Prostate gland (tissue), 2 donors: ENCODE measurements at places on chromosomes 5 and 9.

DNA sequence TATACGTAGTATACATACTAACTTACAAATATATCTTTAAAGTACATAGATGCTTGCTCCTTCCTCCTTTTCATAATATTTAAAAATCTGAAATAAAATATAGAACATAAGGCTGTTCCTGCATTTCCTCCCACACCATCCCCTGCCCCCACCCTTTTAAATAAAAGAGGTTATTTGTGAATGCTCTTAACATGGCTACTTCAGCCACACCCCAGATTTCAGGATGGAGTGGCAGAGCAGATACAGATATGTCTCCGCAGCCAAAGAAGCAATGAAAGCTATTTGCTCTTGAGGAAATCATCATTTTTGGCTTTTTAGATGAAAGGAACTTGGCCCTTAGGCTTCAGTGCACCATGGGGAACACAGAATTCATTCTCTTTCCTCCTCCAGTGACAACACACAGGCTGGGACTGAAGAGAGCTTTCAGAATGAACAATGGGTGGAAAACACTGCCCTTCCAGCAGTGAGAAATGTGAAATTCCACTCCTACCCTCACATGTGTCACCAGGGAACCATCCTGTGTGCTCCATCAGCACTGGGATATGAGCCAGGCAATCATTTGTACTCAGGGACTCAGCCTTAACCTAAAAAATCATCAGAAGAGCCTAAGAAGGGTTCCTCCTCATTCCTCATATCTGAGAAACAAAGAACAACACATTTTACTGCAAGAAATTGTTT is 134.3 kb downstream of the PPP2R2B start:
- DNase-seq, result no peak
- H3K27me3 ChIP-seq, result no peaks in the 10 kb centered on the region
- no peak overlapping the region for H3K27ac ChIP-seq

DNA sequence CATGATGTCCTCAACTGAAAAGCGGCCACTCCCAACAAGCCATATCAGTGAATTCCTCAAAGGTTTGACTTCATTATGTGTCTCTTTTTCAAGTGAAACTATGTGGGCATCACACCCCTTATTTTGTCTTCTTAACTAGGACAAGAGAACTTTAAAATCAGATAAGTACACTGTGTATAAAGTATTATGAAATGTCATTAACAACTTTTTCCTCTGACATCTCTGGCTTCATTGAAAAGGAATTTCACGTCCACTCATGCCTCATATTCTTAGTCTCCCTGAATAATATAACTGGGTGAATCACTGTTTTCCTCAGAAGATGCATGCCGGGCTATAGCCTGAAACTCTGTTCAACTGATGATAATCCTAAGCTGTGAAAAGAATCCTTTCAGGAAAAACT is 415.8 kb downstream of the ACTL7B start:
- no peak overlapping the region for H3K27ac ChIP-seq
- H3K4me3 ChIP-seq, result no peak overlapping the region
- no peak for DNase-seq
- no peaks in the 10 kb centered on the region for H3K4me1 ChIP-seq
- no peaks in the 10 kb centered on the region for H3K36me3 ChIP-seq
- H3K27me3 ChIP-seq, result no peaks in the 10 kb centered on the region

DNA sequence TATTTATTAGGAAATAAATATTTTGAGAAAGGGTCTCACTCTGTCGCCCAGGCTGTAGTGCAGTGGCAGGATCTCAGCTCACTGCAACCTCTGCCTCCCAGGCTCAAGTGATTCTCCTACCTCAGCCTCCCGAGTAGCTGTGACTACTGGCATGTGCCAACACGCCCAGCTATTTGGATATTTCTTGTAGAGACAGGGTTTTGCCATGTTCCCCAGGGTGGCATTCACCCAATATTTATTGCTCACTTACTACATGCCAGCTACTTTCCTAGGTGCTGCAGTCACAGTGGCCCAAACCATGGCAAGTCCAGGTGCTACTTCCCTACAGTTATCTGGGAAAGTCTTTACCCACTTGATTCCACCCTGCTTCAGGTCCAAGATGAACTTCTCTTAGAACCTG is 8.3 kb upstream of the MED7 start:
- H3K27me3 ChIP-seq, result no peaks in the 10 kb centered on the region
- H3K27ac ChIP-seq, result no peak overlapping the region
- no peaks in the 10 kb centered on the region for H3K36me3 ChIP-seq
- DNase-seq, result no peak
- H3K4me3 ChIP-seq, result no peak overlapping the region

DNA sequence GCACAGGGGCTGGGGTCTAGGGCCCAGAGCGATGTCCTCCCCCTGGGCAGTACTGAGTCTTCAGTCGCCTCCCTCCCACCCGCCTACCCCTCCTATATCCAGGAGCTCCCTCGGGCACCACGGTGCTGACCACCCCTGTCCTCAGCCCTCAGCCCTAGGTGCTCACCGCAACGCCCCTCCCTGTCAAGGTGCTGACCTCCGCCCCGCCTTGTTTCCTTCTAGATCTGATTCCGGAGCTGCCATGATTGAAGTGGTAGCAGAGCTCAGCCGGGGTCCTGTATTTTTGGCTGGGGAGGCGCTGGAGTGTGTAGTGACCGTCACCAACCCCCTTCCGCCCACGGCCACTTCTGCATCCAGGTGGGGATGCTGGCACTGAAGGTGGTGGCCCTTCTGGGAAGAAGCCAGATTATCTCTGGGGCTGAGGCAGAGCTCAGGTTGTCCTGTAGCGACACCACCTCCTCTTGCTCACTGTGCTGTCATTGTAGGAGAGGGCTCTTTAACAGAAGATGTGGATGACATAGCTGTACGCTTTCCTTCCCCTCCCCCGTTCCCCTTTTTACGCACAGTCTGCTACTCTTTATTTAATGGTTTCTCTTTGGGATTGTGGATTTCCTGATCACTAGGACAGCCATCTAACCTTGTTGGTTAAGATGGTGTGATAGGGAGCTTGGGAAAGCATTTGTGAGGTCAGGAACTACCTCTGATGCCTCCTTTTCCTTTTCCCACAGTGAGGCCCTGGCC is 598 bp downstream of the RGP1 start:
- H3K27ac ChIP-seq, result peak overlapping the region; percentile 80
- H3K27me3 ChIP-seq, result no peaks in the 10 kb centered on the region
- H3K4me3 ChIP-seq, result peak overlapping the region; percentile 89
- H3K4me1 ChIP-seq, result peaks cover 21% of the 10 kb centered on the region
- DNase-seq, result peak; percentile 20

DNA sequence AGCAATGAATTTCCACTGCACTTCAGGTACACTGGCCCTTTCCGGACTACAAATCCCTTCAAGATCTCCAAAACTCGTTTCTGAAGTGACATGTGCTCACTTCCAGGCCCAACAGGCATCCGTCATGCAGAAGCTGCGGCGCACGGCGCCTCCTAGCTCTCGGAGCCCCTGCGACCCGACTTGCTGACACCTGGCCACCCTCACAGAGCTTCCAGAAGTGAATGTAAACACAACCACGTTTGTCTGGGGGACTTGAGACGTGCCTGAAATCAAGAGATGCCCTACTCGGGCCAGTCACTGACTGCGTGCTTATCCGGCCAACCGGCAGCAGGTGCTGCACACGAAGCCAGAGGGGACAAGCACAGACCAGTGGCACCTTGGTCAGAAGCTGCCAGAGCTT is 4.9 kb upstream of the LHX3 start:
- peaks cover 4% of the 10 kb centered on the region for H3K36me3 ChIP-seq
- H3K4me1 ChIP-seq, result no peaks in the 10 kb centered on the region
- DNase-seq, result no peak
- no peak overlapping the region for H3K27ac ChIP-seq
- H3K4me3 ChIP-seq, result no peak overlapping the region
- H3K27me3 ChIP-seq, result peaks cover 3% of the 10 kb centered on the region

DNA sequence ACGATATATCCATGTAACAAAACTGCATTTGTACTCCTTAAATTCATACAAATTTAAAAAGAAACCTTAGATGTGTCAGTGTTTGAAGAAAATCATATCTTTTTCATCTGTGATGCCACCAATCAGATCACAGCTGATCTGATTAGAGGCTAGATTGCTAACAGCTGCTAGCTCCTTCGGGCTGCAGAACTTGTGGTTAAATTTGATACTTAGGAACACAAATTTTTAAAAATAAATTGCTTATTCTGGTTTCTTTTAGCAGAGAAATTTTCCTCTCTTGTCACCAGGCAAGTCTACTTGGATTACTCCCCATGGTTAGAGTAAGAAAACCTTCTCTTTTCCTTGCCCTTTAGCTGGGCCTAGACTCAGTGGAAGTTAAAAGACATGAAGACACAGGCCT is 94.6 kb upstream of the RANBP6 start:
- no peaks in the 10 kb centered on the region for H3K4me1 ChIP-seq
- H3K27me3 ChIP-seq, result no peaks in the 10 kb centered on the region
- H3K36me3 ChIP-seq, result no peaks in the 10 kb centered on the region
- no peak overlapping the region for H3K4me3 ChIP-seq
- no peak for DNase-seq
- no peak overlapping the region for H3K27ac ChIP-seq

DNA sequence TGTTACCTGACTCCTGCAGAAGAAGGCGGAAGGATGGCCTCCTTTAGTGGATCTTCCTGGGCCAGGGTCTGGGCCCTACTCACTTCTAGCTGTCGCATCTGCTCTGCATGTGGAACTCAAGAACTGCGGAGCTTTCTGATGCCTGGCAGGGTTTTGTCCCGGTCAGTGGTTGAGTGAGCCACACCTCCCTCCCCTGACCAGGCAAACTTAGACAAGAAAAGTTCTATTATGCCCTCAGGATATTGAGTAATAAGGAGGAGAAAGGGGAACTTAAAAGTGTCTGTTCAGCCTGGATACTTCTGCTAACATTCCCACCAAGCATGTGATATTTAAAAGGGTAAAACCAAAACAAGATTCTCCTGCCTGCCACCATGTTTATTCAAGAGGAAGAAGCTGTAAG is at the start of gene FYB1:
Gene FYB1 (minus strand): TSS at position 127 of the 400 bp plus-strand sequence. CDS start 16,603 bp downstream, outside the sequence.
- no peak for DNase-seq
- H3K27me3 ChIP-seq, result no peaks in the 10 kb centered on the region
- H3K4me1 ChIP-seq, result no peaks in the 10 kb centered on the region
- no peak within 1 kb of the TSS for H3K4me3 ChIP-seq
- no peaks in the 10 kb centered on the region for H3K36me3 ChIP-seq
- H3K27ac ChIP-seq, result peak within 1 kb of the TSS; percentile 6

- H3K27ac ChIP-seq, result peak within 1 kb of the TSS; percentile 92
- no peaks in the 10 kb centered on the region for H3K27me3 ChIP-seq
- peak; percentile 90 for DNase-seq
- H3K4me1 ChIP-seq, result no peaks in the 10 kb centered on the region
Observed at GRCh38 chr9:104093647-104094533, at the start of gene SMC2. Gene SMC2 (plus strand): TSS chr9:104094309. CDS start chr9:104095385, 1,076 bp downstream.

- H3K27ac ChIP-seq, result no peak overlapping the region
- H3K4me3 ChIP-seq, result no peak overlapping the region
- DNase-seq, result no peak
- no peaks in the 10 kb centered on the region for H3K36me3 ChIP-seq
- no peaks in the 10 kb centered on the region for H3K4me1 ChIP-seq
Observed at GRCh38 chr9:101073122-101073521, 44.6 kb downstream of the PLPPR1 start.

DNA sequence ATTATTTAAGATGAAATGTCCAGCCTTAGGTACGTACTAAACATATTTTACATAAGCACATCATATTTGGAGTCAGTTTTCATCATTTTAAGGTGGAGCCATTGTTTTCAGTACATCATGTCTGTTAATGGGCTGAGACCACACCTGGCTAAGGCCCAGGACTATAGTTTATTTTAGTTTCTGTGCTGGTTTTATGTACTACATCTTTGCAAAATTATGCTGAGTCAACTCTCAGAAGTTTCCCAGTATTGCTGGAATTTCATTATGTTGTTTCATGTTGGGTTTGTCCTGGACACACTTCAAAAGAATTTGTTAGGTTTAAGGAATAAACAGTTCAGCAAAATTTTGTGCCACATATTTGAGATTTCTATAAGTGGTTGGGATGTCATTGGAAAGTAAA is 171.2 kb downstream of the CCDC171 start:
- no peak overlapping the region for H3K27ac ChIP-seq
- no peaks in the 10 kb centered on the region for H3K36me3 ChIP-seq
- no peaks in the 10 kb centered on the region for H3K4me1 ChIP-seq
- DNase-seq, result no peak
- H3K4me3 ChIP-seq, result no peak overlapping the region
- no peaks in the 10 kb centered on the region for H3K27me3 ChIP-seq

DNA sequence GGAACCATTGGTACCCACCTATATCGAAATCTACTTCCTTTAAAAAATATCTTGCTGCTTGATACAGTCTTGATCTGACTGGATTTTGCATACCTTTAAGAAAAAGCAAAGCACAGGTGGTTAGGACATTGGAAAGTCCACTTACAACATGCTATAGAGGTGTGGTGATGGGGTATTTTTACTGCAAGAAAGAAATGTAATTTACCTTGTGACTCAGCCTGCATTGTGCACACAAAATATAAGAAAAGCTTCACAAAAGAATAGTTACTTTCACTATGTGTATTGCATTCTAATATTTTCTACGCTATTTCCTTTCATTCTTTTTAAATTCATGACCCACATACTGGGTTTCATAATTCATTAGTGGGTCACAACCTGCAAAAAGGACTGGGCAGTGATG is 236.2 kb upstream of the RASEF start:
- no peak overlapping the region for H3K27ac ChIP-seq
- H3K36me3 ChIP-seq, result no peaks in the 10 kb centered on the region
- no peaks in the 10 kb centered on the region for H3K4me1 ChIP-seq
- DNase-seq, result no peak

- DNase-seq, result no peak
- H3K4me1 ChIP-seq, result no peaks in the 10 kb centered on the region
- no peak overlapping the region for H3K27ac ChIP-seq
- no peaks in the 10 kb centered on the region for H3K27me3 ChIP-seq
- H3K4me3 ChIP-seq, result no peak overlapping the region
Observed at GRCh38 chr5:149045089-149045460, 17.8 kb downstream of the SH3TC2 start.

- no peak overlapping the region for H3K27ac ChIP-seq
- no peaks in the 10 kb centered on the region for H3K27me3 ChIP-seq
- no peak for DNase-seq
- no peak overlapping the region for H3K4me3 ChIP-seq
- no peaks in the 10 kb centered on the region for H3K4me1 ChIP-seq
Observed at GRCh38 chr9:18482371-18482770, 8.4 kb downstream of the ADAMTSL1 start.

- peaks cover 4% of the 10 kb centered on the region for H3K4me1 ChIP-seq
- no peaks in the 10 kb centered on the region for H3K36me3 ChIP-seq
- H3K4me3 ChIP-seq, result no peak overlapping the region
- peak; percentile 70 for DNase-seq
- H3K27ac ChIP-seq, result peak overlapping the region; percentile 68
Observed at GRCh38 chr5:68534131-68534940, 318.8 kb downstream of the PIK3R1 start.

DNA sequence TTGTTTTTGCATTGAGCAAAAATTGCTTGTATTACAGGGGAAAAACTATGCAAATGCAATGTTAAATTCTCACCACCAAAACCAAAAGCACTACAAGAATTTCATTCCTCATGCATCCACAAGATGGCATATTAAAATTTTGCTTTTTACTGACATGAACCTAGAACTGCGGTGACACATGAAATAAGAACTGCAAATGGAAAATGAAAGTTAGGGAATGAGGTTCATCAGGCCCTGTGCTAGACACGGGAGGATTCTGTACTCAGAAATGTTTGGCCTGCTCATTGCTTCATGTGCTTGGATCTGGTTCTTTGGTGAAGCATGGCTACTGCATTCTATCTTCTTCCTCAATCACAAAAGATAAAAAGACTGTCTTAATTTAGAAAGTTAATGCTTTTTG is 9.1 kb upstream of the RFK start:
- no peaks in the 10 kb centered on the region for H3K36me3 ChIP-seq
- H3K27me3 ChIP-seq, result no peaks in the 10 kb centered on the region
- peaks cover 4% of the 10 kb centered on the region for H3K4me1 ChIP-seq
